ENCODE measurements at places on chromosomes 3 and 15. TPM values are rescaled to one million over a fixed set of nuclear protein-coding genes. Genes with fewer than 3 reads are reported as not detected.

The HYAL1 gene
- 47.5 TPM for total RNA-seq

The SPATA12 gene
- total RNA-seq: not detected

The HLTF gene
- 30.2 TPM for total RNA-seq

The HDGFL3 gene
- 40.1 TPM for total RNA-seq

The IRAK2 gene
- total RNA-seq: 8.9 TPM
